Right ventricle myocardium superior (tissue), 1 donor: ENCODE measurements at places on chromosomes 2 and 18. TPM values are rescaled to one million over a fixed set of nuclear protein-coding genes. Genes with fewer than 3 reads are reported as not detected.

- no peak for DNase-seq
Observed at GRCh38 chr2:127584516-127585033, 49.1 kb downstream of the MYO7B start.

GRCh38 chr2:116444256-116444872 is 1370.1 kb upstream of the DDX18 start:
- DNase-seq = no peak

- no peak for DNase-seq
Observed at GRCh38 chr18:4641771-4642368, 186.8 kb upstream of the DLGAP1 start.

GRCh38 chr2:179260224-179260623 is 4.4 kb downstream of the SESTD1 start:
- DNase-seq = no peak

- DNase-seq = no peak
Observed at GRCh38 chr18:53790786-53791185, 433.7 kb downstream of the MBD2 start.

DNA sequence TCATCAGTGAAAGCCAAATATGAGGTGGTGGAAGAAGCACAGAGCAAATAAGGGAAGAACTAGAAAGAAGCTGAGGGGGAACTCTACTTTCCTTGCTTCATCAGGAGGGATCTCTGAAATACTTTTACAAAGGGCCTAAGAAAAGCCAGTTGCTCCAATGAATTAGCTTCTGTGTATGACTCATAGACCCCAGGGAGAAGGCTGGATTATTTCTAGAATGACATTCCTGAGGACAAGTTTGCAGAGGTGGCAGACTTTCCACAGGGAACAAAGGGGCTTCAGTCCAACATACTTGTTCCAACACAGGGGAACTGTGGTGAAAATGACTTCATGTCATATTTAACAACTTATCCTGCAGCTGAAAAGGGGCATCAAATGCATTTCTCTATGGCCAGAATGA is 29.0 kb downstream of the DOK1 start:
- DNase-seq = no peak

DNA sequence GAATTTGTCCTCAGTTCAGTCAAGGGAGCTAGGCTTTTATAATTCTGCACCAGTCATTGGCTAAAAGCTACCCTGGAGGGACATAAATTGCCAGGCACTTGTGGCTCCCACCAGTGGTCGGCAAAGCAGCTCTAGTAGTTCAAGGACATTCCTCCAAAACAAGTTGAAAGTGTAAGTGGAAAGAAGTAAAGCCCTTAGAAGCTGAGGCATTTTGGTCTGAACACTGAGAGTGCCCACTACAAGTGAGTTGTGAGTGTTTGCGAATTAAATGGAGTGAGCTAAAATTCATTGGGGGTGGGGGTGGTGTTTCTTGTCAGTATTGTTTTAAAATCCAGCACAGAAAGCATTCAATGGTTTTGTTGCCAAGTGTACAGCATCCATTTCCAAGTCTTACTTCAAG is 879.9 kb upstream of the CDH2 start:
- DNase-seq = no peak

DNA sequence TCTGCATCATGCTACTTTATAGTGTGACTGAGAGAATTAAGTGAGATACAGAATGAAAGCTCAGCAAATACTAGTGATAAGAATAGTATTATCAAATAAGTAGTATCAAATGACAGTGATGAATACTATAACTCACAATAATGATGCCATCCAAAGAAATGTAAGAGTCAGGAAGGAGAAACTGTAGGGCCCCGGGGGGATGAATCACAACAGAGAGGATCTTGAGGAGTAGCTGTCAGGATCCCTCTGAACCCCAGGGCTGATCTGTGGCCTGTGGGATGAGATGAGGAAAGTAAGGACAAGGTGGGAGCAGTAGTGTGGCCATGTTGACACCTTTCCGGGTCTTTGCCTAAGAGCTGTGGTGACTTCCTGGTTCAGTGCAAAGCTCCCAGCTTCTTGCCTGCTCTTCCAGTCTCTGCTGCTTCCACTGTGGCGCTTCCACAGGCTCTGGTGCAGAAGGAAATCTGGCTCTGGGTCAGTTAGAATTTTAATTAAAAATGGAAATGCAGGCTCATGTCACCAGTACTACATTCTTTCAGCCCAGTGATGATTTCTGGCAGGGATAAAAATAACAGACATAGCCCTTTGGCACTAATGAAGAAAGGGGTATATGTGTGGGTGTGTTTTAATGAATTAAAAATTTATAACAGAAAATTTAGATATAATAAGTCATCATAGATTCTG is 166.9 kb downstream of the MYO3B start:
- no peak for DNase-seq

DNA sequence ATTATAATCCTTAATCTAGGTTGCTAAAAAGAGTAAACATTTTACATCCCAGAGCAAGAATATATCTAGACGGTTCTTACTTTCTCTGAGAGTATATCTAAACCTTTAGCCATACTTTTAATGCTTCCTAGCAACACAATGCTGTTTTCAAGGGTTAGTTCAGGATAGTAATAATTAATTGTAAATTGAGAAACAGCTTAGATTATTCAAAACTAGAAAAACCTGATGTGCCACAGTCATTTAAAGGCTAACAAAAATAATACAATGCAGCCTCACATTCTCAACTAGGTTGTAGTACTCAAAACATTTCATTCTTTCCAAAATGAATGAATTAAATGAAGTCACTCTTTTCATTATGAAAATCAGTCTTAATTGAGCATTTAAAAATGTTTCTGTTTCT is 103.2 kb upstream of the OTX1 start:
- DNase-seq = no peak

GRCh38 chr2:229749779-229750178 is 35.4 kb upstream of the DNER start:
- DNase-seq = no peak

- DNase-seq = peak; percentile 61
Observed at GRCh38 chr2:236748385-236748784, 178.8 kb downstream of the ACKR3 start.

GRCh38 chr2:109535217-109535946 is 78.4 kb downstream of the SEPTIN10 start:
- no peak for DNase-seq

GRCh38 chr2:240622060-240622411 is 3.2 kb upstream of the GPR35 start:
- DNase-seq = peak; percentile 33

- DNase-seq = no peak
Observed at GRCh38 chr2:226211439-226211838, 588.2 kb downstream of the IRS1 start.

DNA sequence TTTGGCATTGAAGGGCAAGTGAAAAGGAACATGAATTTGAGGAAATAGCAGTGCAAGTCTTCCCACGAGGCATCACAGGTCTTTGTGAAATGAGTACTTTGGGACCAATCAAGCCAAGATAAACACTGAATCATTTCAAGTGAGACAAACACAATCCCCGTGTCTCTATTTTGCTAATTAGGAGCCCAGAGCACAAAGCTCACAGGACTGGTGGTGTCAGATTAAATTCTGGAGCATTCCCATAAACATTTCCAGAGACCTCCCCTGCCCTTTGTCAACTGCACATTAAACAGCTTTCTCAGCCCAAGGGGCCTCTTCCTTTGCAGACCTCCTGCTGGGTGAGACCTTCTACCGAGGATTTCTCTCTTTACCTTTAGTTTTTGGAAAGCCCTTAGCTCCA is 50.7 kb downstream of the DAPL1 start:
- DNase-seq = no peak

GRCh38 chr2:193251909-193252308 is 1057.2 kb upstream of the TMEFF2 start:
- DNase-seq = no peak

DNA sequence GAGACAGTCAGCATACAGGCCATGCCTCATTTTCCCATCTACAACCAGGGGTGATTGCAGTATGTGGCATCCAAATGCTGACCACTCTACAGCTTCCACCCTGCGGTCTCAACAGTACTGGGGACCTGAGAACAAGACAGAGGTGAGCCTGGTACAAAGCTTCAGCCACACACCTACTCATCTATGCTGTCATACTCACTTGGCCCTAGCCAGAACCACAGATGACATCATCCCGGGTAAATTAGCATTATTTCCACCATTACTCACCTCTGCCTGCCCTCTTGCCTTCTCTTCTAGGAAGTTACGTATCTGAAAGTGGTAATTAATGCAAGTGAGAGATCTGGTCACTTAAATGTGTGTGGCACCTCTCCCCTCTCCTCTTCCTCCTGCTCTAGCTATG is 208.2 kb upstream of the ARL4C start:
- DNase-seq = no peak

DNA sequence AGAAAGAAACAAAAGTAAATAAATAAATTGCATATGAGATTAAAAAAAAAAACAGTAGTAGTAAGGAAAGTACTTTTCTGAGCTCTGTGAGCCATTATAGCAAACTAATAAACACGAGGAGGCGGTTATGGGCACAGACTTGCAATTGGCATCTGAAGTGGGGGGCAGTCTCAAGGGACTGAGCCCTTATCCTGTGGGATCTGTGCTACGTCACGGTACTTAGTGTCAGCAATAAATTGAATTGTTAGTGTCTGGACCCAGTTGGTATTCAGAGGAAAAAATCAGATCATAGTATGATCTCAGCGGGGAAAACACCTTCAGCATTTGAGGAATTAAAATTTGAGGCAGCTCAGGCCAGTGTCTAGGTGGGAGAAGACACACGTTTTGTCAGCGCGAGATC is 76.6 kb upstream of the TEX51 start:
- DNase-seq = no peak

GRCh38 chr2:121902171-121902591 is 146.7 kb downstream of the TSN start:
- DNase-seq = no peak

GRCh38 chr2:8548619-8549150 is 133.2 kb upstream of the ID2 start:
- DNase-seq = no peak

GRCh38 chr2:143907801-143908200 is 612.1 kb downstream of the ZEB2 start:
- DNase-seq = no peak

DNA sequence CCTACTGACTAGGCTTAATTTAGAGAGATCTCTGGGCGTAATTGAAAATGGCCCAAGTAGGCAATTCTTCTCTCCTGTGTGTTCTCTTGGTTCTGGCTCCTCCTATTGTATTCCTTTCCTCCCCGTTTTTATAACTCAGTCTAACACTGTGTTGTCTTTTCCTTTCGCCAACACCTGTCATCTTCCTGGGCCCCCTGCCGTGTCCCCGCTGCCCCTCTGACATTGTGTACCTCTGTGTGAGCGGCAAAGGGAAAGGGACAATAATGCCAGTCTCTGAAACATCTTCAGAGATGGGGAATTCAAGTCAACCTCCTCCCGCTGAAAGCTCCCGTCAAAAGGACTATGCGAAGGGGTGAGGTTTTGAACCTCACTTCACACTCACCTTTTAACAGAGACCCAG is 210.9 kb downstream of the GBX2 start:
- DNase-seq = no peak

DNA sequence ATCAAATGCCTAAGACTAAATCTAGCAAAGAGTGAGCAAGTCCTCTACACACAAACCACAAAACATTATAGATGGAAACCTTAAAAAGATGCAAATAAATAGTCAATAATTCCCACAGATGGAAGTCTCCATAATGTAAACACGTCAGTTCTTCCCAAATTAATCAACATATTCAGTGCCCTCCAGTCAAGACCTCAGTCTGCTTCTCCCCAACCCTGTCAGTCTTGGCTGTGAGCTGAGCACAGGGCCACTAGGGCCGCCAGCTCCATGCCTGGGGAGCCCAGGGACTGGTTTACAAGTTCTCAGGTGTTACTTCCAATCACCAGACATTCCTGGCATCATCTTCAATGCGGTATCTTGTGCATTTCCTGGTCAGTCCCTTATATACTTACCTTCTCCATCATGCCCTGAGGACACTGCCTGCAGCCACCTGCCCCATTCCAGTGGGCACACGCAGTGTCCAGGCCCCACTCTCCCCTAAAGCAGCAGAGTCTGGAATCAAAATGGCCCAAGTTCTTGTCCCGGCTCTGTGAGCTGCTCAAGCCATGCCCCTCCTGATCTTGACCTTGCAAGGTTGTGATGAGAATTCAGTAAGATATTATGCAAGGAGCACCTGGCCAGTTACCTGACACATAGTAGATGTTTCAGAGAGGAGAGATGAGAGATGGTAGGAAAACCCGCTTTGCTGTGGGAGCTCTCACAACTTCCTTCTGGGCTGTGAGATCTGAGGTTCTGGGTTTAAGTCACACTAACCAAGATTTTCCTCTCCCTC is 207.9 kb upstream of the RAB6C start:
- DNase-seq = no peak

DNA sequence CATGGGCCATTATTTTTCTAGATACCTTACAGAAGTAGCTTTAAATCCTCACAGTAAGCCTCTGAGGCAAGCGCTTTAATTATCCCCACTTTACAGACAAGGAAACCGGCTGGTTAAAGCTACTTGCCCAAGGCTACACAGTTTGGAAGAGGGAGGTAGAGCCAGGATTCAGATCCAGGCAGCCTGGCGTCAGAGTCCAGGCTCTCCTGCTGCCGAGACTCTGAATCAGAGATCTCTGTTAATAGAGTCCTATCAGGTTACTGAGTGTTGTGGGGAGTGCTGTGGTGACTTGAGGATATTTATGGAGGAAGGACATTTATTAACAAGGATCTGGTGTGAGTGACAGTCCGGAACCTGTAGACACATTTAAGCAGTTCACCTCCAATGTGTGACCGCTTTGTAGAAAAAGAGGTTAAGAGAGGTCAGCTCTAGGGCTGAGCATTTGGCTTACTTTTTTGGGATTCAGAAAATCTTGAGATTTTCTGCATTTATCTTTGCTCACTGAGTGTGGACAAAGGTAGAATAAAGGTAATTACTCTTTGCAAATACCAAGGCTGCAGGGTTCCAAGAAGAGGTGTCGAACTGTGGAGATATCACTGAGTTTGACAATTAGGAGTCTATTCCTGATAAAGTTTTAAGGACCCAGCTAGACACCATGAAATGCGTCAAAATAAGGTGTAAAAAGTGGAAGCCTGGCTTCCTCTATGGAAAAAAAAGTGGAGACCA is 1.6 kb upstream of the CEP192 start:
- DNase-seq = no peak

SH3RF3 gene
- 6.6 TPM for total RNA-seq

SLC14A1 gene
- total RNA-seq = 32.8 TPM

WDR35 gene
- total RNA-seq = 4.2 TPM

SERPINB4 gene
- not detected for total RNA-seq

BOLL gene
- not detected for total RNA-seq

CHRND gene
- not detected for total RNA-seq

STK39 gene
- 16.9 TPM for total RNA-seq

FOXI3 gene
- total RNA-seq = not detected

SEH1L gene
- total RNA-seq = 17.3 TPM
